Suppressor macrophage treated with lipopolysaccharide for 4 hours (primary cell): ENCODE measurements at places on chromosomes 6 and 20.

DNA sequence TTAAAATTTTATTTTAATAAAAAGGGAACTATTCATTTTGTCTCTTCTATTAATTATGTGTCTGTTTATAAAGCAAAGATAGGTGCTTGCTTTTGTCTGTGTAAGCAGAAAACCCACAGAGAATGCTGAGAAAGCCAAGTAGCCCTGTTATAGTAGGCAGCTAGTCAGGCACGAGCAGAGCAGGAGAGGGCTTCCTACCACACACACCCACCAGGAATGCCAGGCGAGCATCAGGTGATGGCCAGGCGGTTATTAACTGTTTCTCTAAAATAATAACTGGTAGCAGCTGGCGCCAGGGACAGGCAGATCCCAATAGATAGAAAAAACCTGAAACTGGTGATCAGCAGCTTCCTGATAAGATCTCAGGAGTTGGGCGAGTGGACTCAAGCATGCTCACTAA, 15.7 kb downstream of the C6orf15 start:
- no peak for DNase-seq

DNA sequence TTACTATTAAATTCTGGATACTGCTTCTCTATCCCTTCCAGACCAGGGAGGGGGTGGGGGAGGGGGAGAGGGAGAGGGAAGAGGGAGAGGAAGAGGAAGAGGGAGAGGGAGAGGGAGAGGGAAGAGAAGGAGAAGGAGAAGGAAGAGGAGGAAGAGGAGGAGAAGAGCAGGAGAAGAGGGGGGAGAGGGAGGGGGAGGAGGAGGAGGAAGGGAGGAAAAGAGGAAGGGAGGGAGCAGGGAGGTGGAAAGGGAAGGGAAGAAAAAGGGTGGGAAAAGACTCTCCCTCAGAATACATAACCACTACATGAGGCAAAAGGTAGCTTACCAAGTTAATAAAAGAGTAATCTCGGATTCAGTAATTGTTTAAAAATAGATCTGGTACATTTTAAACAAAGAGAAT, 46.0 kb downstream of the FAM184A start:
- DNase-seq: no peak

GRCh38 chr6:21441386-21441785, 152.2 kb upstream of the SOX4 start:
- peak; percentile 23 for DNase-seq

DNA sequence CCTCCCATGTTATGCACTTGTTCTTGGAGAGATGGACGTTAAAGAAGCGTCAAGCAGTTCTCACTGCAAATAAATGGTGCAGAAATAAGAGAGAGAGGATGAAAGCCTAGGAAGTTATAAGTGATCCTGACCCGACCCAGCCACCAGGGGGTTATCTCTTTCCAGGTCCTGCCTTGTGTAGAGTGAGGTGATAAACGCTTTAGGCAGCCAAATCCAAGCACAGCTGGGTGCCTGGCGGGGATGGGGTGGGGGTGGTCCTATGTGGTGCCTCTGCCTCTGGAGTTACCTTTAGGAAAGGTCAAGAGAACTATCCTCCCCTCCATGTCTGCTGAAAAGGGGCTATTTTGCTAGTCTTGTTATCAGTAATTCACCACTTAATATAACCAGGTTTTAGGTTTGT, 9.2 kb upstream of the TFAP2A start:
- no peak for DNase-seq

DNA sequence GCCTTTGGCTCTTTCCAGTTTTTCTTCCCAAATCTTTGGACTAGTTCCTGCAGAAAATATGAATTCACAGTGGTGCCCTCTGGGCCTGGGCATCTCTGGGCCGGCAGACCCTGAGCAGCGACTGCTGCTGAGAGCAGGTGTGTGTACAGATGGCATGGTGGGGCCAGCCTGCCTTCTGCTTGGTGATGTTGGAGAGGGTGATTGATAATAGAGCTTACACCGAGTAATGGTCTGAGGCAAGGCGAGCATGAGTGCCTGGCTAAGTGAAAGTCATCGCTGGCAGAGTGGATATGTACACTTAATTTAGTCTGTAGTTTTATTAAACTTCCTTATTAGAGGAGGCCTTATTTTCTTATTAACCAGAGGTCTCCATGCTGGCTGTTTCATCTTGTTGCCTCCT, 156.9 kb downstream of the CDKAL1 start:
- DNase-seq: no peak

GRCh38 chr20:4366076-4366475, 350.7 kb upstream of the RNF24 start:
- DNase-seq: no peak

DNA sequence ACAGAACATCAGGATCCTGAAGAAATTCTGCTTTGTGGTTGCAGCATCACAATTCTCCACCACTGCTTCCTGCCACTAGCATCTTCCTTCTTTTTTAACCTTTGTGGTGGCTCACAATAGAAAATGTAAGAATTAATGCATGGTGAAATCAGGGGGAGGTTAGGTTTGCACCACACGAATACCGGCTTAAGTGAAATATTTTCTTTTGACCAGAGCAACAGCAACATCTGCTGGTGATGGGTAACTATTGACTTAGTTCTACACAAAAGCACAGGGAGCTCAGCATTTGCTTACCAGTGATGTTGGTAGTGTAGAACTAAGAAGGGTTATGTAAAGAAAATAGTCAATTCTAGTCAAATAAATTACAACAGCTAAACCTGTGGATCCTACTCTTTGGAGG, 280.5 kb downstream of the SYNE1 start:
- peak; percentile 57 for DNase-seq

DNA sequence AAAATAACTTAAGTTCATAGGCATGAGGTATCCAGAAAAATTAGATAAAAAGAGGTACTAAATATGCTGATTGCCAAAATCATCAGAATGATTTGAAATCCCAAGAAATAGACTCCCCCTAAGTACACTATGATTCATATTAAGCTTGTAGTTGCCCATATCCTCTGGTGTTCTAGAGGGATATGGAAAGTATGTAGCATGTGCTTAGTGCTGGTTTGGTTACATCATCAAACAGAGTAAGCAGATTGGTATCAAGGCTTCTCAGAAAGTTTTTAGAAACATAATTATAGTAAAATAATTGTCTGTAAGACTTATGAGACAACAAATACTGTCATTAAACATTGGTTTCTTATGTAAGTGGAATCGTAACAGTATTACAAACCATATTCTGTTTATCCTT, 166.4 kb downstream of the FAXC start:
- no peak for DNase-seq

DNA sequence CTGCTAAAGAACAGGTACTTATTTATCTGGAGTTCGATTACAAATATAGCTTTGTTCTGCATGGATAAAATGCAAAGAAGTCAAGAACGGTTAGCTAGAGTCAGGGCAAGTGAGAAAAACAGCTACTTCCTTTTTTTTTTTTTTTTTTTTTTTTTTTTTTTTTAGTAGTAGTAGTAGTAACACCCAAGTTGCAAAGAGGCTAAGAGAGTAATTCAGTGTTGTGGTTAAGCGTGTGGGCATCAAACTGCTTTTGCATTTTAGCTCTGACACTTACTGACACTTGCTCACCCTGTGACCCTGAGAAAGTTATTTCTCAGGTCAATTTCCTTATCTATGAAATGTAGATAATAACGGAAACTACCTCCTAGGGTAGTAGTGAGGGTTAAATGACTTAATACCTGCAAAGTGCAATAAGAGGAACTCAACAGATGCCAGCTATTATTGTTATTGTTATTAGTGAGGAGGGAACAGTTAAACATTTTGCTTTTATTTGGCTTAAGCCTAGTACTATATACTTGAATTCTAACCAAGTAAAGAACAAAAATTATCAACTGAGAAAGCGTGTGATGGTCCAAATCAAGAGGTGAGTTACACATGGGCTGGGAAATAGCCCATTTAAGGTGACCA, 86.7 kb upstream of the BACH2 start:
- DNase-seq: peak; percentile 45

GRCh38 chr6:162964488-162965140, 236.8 kb downstream of the PACRG start:
- DNase-seq: no peak

DNA sequence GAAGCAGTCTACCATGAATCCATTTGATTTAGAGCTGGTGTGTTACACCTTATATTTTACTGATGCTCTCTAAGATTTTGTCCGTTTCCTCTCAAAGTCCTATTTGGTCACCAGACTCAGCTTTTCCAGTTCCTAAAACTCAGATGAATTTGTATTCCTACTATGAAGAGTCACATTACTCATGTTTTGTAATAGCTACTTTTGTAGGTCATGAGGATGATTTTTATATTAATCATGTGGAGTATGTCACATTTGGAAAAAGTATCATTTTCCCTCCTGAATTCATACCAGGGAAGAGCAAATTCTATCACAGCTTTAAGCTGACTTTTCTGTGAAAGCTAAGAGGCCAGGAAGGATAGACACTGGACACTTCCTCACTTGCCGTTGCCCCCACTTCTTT, 140.6 kb upstream of the SCGN start:
- peak; percentile 51 for DNase-seq

GRCh38 chr6:104227508-104227907, 632.2 kb downstream of the HACE1 start:
- no peak for DNase-seq

DNA sequence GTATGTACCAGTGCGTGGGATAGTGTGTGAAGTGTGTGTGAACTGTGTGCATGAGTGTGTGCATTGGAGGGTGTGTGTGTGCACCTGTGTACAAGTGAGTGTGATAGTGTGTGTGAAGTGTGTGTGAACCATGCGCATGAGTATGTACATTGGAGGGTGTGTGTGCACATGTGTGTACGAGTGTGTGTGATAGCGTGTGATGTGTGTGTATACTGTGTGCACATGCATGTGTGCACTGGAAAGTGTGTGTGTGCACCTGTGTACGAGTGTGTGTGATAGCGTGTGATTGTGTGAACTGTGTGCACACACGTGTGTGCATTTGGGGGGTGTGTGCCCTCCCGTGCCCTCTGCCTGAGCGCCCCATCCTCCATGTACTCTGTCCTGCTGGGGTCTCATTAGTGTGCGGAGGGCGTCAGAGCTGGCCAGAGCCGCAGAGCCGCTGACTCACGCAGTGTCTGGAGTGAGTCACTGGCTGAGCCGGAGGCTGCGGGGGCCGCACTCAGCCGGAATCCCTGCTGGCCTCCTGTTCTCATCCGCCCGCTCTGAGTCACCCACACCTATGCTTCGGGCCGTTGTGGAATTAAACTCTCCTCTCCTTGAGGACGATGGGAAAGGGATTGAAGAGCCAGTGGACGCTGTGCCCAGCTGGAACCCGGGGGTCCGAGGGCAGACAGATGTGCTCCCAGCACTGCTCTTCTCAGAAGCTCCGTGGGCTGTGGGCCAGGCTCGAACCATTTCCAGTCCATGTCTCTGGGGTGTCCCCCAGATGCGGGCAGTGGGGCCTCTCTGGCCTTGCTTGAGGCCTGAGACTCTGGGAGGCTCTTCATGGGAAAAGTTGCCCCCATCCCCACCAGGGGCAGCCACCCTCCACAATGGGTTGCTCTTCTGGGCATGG, 27.3 kb upstream of the STX16 start:
- DNase-seq: no peak

DNA sequence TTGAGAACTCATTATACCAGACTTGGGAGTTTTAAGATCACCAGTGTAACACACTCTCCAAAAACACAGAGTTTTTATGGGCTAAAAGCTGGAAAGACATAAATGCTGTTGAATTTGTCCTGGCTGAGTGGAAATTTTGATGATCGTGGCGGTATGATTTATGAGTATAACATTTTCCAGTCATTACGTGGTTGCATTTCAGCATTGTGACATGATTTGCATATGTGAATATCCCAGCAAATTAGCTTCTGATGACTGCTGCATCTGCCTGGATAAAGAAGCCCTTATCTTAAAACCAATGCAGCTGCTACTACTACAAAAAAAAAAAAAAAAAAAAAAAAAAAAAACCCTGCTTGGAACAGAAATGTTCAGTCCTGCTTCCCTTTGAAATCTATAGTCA, 850.9 kb downstream of the TFAP2A start:
- no peak for DNase-seq

DNA sequence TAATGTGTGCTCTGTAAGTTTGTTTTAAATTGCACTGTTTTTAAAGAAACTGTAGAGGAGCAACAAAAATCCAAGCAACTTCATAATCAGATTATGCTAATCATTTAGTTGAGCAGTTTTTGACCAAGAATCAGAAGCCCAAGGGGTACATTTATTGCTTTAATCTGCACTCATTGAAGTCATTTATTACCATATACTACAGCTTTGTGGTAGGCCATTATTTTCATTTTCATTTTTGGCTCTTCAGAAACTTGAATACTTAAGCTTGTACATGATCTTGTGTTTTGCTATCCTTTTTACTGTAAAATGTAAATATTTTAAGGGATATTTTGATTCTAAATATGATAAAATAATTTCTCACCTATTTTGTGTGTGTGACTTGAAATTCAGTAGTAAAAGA, 78.5 kb downstream of the PHF3 start:
- no peak for DNase-seq

GRCh38 chr6:146547889-146548288, 4.3 kb downstream of the RAB32 start:
- no peak for DNase-seq

DNA sequence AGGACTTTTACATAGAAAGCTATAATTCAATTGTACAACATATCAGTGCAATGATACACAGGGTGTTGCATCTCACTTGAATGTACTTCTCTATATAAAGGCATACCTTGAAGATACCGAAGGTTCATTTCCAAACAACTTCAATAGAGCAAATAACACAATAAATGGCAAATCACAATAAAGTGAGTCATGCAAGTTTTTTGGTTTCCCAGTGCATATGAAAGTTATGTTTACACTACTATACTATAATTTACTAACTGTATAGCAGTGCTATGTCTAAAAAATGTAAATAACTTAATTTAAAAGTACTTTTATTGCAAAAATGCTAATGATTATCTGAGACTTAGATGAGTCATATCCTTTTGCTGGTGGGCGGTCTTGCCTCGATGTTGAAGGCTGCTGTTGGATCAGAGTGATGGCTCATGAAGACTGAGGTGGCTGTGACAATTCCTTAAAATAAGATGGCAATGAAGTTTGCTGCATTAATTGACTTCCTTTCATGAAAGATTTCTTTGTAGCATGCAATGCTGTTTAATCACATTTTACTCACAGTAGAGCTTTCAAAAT, 188.8 kb downstream of the TASP1 start:
- no peak for DNase-seq

GRCh38 chr20:18496042-18496441, 983 bp downstream of the RBBP9 start:
- DNase-seq: no peak

DNA sequence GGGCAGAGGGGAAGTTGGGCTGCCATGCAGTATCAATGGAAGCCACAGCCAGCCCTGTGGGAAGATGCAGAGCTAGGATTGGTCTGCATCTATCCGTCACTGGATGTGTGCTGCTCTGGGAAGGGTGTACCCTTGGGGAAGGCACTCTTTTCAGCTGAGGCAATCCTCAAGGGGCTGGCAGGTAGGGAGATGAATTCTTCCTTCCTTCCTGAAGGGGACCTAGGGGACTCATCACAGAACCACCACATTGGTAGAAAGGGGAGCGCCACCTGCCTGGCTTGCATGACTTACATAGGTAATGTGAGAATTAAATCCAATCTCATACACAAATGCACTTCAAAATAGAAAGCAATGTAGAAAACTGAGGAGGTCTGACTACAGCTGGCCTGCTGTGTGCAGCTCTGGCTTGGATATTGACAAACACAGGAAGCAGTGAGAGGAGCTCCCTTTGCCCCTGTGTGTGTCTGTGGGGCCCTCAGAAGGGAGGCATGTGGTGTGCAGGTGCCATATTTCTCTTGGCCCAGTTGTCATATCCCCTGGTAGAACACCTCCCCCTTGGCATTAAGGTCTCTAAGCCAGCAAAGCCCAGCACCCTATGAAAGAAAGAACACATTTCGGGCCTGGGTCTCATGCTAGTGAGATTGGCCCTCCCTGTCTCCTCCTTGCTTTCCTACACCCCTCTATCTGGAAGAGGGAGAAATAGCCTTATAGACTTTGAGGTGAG, 260.3 kb upstream of the MOCS1 start:
- DNase-seq: no peak

GRCh38 chr6:56072856-56073255, 174.5 kb downstream of the COL21A1 start:
- DNase-seq: no peak
